CD8-positive, alpha-beta memory T cell (primary cell): ENCODE measurements at places on chromosomes 13 and 19. TPM values are rescaled to one million over a fixed set of nuclear protein-coding genes. Genes with fewer than 3 reads are reported as not detected.

The GRK1 gene
- total RNA-seq, result not detected

DNA sequence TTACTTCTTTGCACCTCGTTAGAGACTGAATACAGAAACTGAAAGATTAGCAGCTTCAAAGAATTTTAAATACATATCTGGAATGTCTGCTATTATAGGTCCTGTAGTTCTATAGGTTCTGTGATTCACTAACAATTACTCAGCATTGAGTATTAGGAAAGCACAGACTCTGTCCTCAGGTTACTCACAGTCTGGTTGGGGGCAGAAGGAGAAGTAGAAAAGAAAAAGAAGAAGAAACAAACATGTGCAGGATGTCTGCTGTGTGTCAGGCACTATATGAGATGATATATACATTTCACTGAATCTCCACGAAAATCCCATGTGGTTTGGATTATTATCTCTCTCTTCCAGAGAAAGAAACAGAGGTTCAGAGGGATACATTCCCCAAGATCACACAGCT lies 40.1 kb downstream of the SERTM1 start:
- no peak overlapping the region for H3K27ac ChIP-seq
- H3K4me3 ChIP-seq, result no peak overlapping the region
- H3K36me3 ChIP-seq, result no peaks in the 10 kb centered on the region
- DNase-seq, result no peak

The PSG1 gene
- not detected for total RNA-seq

- peaks cover 2% of the 10 kb centered on the region for H3K27me3 ChIP-seq
- no peak overlapping the region for H3K4me3 ChIP-seq
- no peak for DNase-seq
- no peaks in the 10 kb centered on the region for H3K4me1 ChIP-seq
- H3K27ac ChIP-seq, result no peak overlapping the region
- no peaks in the 10 kb centered on the region for H3K36me3 ChIP-seq
Observed at GRCh38 chr13:38763446-38764381, 76.8 kb downstream of the FREM2 start.
